Neural crest cell (in vitro differentiated cells): ENCODE measurements at places on chromosomes 13 and 19.

DNA sequence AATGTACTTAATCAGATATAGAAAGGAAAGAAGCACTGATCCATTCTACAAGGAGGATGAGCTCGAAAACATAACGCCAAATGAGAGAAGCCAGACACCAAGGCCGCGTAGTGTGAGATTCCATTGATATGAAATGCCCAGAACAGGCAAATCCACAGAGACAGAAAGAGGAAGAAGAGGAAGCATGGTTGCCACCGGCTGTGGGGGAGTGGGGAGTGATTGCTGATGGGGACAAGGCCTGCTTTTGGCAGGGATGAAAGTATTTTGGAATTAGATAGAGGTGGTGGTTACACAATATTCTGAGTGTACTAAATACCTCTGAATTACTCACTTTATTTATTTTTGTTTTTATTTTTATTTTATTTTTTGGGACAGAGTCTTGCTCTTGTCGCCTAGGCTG, 50.2 kb upstream of the KLF2 start:
- no peak for DNase-seq

DNA sequence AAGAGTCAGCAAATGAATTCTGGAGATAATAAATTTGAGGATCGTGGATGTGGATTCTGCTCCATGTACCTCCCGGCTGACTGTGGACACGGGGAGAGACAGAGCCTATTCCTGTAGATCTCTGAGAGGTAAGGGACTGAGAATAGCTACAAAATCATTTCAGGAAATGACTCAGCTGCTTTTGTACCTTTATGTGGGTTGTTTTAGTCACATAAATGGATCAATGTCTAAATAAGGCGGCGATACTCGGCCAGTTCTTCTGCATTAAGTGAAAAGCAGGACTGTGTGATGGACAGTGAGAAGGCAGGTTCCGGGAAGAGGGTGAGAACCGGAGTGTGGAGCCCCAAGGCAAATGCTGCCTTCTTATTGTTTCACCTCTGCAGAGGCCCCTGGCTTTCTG, 128.1 kb downstream of the EFNB2 start:
- DNase-seq, result no peak

- no peak for DNase-seq
Measured at GRCh38 chr19:40804783-40805242, 5.8 kb downstream of the EGLN2 start.

GRCh38 chr13:66748712-66749111, 481.4 kb downstream of the PCDH9 start:
- no peak for DNase-seq

DNA sequence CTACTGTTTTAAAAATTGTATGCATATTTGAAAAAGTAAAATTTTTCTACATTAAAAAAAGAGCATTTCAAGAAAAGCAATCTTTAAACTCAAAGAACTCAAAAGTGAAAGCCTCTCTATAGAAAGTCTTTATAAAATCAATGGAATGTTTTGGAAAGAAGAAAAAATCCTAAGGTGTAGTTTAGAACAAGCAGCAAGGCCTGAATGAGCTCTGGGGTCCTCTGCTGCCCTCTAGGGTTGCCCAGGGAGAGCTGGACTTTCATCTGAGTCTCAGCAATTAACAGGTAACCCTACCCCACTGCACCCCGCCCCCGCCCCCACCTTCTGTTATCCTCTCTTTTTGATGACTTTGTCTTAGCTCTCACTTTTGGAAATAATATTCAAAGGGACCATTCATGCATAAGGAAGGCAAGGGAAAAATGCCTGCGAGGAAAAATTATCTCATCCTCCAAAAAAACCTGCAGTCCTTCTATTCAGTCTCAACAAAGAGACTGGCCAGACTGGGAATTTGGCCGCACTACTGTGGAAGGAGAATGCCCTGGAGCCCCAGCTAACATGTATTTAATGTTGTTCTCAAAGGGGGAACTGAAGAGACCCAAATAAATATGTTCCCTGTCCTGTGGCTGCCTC, 24.1 kb downstream of the SLC25A30 start:
- no peak for DNase-seq

DNA sequence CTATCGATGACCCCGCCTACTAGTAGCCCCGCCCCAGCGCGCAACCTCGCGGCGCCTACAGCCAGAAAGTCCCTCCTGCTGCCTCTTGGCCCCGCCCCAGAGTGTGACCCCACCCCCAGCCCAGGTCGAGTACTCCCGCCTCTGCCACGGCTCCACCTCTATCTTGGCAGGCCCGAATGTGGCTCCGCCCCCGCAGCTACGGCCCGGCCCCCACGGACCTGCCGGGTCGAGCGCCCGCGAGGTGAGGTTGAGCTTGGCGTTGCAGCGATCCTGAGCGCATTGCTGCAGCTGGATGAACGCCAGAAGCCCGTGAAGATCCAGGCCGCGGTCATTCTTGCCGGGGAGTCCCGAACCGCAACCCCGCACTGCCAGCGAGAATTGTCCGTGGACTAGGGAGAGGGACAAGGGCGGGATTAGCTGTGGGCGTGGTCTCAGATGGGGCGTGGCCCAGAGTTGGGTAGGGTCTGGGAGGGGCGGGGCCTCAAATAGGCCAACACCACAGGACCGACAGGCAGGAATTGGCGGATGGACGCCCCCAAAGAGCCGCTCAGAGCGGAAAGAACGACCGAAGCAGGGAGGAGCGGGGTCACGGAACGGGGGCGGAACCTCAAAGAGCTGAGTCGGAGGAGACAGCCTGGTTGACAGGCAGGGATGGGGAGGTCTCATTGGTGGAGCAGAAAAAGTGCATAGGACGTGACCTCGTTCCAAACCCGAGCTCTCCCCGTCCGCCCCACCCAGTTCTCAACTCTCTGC, 1.9 kb downstream of the LYPD3 start:
- peak; percentile 93 for DNase-seq

DNA sequence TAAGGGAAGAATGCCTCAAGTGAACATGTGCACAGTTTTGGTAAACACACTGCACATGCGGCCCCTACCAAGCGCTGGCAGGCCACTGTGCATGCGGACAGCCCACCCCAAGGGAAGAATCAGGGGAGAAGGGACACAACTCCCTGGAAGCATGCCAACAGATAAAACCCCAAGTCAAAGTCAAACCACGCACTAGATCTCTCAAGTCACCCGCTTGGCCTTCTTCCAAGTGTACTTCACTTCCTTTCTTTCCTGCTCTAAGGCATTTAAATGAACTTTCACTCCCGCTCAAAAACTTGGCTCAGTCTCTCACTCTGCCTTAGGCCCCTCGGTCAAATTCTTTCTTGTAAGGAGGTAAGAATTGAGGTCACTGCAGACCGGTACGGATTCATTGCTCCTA, 4.6 kb upstream of the RFXAP start:
- no peak for DNase-seq

GRCh38 chr19:6718741-6719539, 1.5 kb downstream of the C3 start:
- DNase-seq, result no peak
